NCI-H1417 treated with DMSO at 0.1 percent for 48 hours (cell line): ENCODE measurements at places on chromosomes 1 and 21.

GRCh38 chr1:44759077-44759476 lies 16.3 kb upstream of the RPS8 start:
- no peak for DNase-seq

DNA sequence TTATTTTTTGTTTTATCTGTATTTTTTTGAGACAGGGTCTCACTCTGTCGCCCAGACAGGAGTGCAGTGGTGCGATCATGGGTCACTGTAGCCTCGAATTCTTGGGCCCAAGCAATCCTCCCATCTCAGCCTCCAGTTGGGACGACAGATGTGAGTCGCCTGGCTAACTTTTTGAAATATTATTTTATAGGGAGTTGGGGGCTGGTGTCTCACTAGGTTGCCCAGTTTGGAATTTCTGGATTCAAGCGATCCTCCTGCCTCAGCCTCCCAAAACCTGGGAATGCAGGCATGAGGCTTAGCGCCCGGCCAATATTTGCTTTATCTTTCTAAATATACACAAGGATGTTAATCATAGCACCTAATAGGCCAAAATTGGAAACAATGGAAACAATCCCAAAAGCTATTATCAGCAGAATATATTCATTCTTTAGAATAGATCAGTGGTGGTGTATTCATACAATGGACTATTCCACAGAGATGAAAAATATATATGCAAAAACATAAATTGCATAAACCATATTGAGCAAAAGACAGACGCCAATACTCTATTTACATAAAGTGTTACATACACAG lies 55.9 kb downstream of the DAP3 start:
- DNase-seq = no peak

GRCh38 chr1:206727981-206728696 lies 42.4 kb upstream of the IL19 start:
- DNase-seq = no peak

DNA sequence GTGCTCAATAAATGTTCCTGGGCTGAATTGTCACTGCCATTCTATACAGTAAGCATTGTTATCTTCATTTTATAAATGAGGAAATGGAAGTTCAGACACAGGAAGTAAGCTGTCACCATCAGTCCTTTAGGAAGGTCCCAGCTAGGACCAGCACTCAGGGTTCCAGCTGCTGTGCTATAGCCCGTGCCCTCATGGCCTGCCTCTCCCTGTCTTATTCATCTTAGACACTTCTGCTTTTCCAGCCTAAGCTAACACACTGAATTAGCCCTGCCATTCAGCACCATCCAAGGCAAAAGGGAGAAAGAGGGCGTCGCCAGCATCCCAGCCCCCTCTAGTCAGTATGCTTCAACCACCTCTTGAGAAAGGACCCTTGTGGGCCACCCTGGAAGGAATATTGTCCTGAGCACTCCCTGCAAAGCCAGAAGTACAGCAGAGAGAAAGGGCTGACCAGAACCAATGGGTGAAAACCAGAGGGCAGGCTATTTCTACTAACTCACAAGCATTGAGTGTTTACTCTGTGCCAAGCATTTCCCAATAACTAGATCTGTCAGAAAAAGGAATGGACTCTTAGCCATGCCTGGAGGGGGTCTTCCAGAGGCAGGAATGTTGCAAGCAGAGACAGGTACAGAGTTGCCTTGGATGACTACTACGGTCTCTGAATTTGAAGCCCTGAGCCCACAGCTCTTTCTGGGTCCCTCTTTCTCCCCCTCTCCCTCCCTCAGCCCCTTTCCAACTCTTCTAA lies 77.9 kb upstream of the NFIA start:
- no peak for DNase-seq

GRCh38 chr1:155091071-155092051 lies 12.7 kb downstream of the EFNA3 start:
- DNase-seq = peak; percentile 38

DNA sequence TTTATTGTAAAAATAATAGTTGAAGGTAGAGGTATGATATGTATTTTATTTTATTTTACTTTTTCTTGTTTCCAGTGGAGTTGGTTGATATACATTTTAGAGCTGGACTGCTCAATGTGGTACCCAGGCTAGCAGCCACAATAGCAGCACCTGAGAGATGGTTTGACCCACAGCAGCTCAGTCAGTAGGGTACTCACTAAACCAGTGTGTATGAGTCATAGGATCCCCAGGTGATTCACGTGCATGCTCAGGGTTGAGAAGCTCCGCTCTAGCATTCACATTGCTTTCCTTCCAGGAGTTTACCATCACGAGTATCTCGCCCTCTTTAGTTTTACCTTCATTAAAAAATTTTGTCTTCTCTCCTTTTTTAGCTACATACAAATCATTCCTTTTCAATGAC lies 96.0 kb upstream of the PAXBP1 start:
- no peak for DNase-seq

GRCh38 chr1:180178511-180179161 lies 24.0 kb downstream of the QSOX1 start:
- DNase-seq = no peak

- DNase-seq = no peak
These were observed 43.9 kb downstream of the PARP1 start for GRCh38 chr1:226363801-226364513.

GRCh38 chr1:40185951-40186864 lies 25.0 kb downstream of the RLF start:
- no peak for DNase-seq

- no peak for DNase-seq
These were observed 71.0 kb upstream of the LRRC53 start for GRCh38 chr1:74583397-74583796.

DNA sequence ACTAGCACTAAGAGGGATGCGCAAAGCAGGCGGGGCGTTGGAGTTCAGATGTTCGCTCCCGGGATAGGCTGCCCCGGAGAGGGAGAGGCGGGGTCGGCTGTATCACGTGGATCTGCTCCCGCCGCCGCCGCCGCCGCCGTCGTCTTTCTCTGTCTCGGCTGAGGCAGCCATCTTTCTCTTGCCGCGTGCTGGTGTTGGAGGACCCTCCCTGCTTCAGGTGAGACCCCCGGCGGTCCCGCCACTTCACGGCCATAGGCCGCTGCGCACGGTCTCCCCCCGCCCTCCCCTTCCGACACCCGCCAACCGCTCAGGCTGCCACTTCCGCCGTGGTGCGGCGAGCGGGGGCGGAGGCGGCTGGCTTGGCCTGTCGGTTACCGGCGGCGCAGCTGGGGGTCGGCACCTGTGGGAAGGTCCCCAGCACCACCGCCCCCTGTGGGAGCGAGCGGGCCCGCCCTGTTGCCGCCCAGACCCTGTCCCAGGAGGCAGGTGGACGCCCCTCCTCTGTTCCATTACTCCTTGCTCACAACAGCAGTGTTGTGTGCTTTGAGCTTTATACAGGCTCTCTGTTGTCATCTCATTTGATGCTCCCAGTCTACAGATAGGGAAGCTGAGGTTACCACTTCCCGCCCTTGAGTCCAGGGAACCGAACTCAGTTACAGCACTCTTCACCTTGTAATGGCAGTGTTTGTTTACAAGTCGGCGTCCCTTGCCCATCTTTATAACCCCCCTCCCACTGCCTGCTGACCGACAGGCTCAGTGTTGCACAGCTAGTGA lies at the start of gene BTF3L4:
Gene BTF3L4 (plus strand): TSS at position 133 of the 774 bp plus-strand sequence. CDS start 3,553 bp downstream, outside the sequence.
- peak; percentile 80 for DNase-seq

GRCh38 chr1:228721407-228721806 lies 13.9 kb upstream of the RHOU start:
- no peak for DNase-seq

DNA sequence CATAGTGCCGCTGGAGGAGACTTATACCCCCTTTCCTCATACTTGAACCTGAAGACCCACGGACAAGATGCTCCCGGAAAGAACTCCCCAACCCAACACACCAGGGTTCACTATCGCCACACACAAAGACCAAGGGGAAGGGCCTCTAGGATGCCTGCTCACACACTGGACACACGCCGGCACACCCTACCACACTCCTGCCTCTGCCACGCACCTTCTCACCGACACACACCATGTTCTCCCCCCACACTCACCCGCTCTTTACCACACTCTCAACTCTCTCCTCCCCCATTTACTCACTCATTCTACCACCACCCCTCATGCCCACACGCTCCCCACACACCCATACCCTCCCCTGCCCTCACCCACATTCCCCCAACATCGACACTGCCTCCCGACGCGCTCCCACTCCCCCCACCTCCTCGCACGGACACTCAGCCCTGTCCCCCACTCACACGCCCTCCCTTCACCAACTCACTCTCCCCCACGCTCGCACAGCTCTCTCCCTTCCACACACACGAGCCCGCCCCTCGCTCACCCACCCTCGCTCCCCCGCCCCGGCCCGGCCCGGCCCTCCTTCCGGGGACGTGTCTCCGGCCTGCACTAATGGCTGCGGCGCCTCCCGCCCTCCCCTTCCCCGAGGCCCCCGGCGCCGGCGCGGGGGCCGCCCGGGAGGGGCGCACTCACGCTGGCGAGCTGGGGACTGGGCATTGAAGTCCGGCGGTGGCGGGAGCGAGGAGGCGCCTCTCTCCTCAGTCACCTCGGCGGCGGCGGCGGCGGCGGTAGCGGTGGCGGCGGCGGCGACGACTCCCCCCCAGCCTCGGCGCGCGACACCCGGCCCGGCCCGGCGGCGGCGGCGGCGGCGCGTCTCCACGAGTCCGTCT lies 626 bp downstream of the PTP4A2 start:
- DNase-seq = no peak

DNA sequence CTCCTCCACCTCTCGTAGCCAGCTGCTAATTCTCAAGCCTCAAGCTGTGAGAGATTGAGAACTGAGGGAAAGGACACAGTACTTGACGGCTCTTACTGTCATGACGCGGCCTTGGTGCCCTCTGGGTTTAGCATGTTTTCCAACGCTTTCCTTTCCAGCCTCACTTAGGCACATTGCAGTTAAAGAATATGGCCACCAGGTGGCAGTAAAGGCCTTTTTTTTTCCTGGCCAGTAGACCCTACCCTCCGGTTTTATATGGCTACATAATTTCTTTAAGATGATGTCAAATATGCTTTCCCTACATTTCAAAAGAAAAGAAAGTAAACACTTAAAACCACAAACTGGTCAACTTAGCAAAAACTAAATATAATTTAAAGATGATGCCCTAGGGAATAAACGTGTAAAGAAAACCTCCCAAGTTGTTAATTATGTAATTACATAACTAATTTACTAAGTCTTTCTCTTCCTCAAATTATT lies 56.8 kb upstream of the PRDX6 start:
- peak; percentile 35 for DNase-seq

- DNase-seq = no peak
These were observed 41.7 kb downstream of the TNFRSF9 start for GRCh38 chr1:7898962-7899361.
